ENCODE measurements at places on chromosomes 11 and 22.

DNA sequence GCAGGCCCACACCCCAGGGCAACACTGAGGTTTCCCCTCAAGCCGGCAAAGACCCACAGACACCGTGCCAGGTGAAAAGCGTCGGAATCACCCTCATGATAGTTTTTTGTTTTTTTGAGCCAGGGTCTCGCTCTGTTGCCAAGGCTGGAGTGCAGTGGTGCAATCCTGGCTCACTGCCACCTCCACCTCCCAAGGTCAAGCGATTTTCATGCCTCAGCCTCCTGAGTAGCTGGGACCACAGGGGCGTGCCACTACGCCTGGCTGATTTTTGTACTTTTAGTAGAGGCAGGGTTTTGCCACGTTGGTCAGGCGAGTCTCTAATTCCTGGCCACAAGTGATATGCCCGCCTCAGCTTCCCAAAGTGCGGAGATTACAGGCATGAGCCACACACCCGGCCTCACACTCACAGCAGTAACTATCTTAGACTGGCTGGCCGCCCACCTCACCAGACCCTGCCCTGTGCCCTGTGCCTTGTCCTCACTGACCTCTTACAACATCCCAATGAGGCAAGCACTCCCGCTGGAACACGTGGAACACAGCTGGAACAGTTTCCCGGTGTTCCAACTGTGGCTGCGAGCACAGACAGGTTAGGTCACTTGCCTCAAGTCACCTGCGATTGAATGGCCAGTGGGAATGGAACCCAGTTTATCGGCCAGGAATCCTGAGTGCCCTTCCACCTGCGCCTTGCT lies 21.1 kb downstream of the LRRC10B start:
- no peak for DNase-seq

- no peak for DNase-seq
These were observed 20.0 kb upstream of the LINC01488 start for GRCh38 chr11:69461272-69461962.

DNA sequence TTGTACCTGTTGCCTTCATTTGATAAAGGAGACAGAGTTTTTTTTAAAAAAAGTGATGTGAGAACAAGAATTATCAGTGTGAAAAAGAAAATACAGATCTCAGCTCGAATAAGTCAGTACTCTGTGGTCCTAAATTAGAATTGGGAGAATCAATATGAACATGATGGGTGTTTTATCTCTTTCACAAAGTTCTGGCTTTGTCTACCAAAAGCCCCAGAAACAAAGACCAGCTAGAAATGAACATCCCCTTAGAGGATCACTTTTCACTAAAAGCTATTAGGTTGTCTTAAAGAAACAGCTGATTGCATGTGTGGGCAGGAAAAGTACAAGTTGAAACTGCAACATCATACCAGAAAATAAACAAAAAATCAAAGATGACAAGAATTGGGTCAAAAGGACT lies 8.4 kb upstream of the ST14 start:
- no peak for DNase-seq

- DNase-seq, result no peak
These were observed 46.4 kb downstream of the TPBGL start for GRCh38 chr11:75286826-75287465.

DNA sequence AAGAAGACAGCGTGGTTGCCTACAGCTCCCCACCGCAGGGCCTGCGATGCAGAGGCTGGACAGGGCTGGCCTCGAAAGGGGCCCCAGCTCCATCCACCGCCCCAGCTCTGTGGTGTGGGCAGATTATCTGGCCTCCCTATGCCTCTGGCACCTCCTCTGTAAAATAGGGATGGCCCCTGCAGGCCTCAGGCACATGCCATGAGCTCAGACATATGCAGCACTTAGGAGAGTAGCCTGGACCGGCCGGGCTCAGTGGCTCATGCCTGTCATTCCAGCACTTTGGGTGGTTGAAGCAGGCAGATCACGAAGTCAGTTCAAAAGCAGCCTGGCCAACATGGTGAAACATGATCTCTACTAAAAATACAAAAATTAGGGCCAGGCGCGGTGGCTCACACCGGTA lies 7.4 kb downstream of the APOBEC3D start:
- DNase-seq, result no peak

DNA sequence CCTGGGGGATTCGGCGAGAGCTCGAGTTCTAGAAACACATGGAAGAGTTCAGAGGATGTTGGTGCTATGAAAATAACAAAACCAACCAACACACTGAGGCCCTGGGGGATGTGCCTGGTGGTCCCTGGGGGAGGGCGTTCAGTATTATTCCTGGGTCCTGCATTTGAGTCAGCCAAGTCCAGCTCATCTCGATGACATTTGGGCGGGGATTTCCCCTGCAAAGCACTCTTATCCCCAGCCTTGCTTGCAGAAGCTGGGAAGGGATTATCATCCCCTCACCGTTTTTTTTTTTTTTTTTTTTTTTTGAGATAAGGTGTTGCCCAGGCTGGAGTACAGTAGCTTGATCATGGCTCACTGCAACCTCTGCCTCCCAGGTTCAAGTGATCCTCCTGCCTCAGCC lies 2.1 kb upstream of the SMIM38 start:
- DNase-seq, result no peak

All from right renal pelvis (tissue), 4 donors.